Stimulated activated CD8-positive, alpha-beta memory T cell treated with anti-CD3 and anti-CD28 coated beads, Interleukin-15, amount 100 ng/mL, for 24 hours (primary cell): ENCODE measurements at places on chromosomes 13 and 19.
A peak's percentile ranks its signal among the peaks of the same experiment; 100 is the strongest.

GRCh38 chr13:99033814-99034213 is 56.0 kb upstream of the DOCK9 start:
- no peak for DNase-seq

GRCh38 chr13:94902722-94903407 is 190.5 kb upstream of the SOX21 start:
- no peak for DNase-seq

GRCh38 chr19:43610493-43610892 is 1.4 kb upstream of the SRRM5 start:
- DNase-seq, result no peak

GRCh38 chr13:36841391-36841790 is 22.4 kb downstream of the RFXAP start:
- no peak for DNase-seq

- DNase-seq, result peak; percentile 54
Observed at GRCh38 chr19:49590971-49591730, at the start of gene PRR12. TSS of gene PRR12 (plus strand) at chr19:49591182. CDS start at chr19:49591655, 473 bp downstream.

- no peak for DNase-seq
Observed at GRCh38 chr13:44667943-44668342, 91.8 kb upstream of the TSC22D1 start.

DNA sequence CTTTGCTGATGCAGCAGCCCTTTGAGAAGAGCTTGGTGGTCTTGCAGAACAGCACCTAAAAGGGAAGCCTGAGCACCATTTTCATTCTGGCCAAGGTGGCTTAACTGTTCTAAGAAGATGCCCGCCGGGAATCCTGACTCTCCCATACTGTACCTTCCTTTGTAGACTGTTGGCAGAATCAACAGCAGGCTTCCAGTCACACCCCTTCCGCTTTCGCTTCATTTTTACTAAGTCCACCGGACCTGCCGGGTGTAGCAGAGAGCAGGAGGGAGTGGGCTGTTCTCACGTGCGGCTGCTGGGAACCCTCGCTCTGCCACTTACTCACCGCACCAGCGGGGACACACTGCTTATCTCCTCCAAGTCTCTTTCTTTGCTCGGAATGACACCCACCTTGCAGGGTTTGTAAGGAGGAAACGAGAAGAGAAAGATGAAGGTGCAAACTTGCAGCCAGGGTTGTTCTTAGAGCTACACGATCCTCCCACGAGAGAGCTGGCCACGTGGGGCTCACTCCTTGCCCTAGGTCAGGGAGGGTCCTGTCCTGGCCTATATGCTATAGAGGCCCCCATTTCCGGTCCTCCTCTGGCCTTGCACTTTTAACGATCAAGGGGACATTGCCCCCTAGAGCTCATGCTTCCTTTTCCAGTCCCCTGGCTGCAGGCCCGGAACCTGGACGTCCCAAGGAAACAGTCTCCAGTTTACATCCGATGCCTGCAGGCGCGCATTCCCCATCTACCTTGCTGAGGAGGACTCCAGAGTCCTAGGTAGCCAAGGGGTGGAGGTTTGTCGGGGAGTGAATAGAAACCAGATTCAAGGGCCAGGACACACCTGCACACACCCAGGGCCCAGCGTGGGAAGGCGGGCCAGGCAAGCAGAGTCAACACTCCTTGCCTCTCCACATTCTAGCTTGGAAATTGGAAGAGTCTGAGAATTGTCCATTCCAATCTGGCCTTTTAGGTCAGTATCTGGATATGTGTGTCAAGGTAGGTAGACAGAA is 453.6 kb downstream of the IRS2 start:
- no peak for DNase-seq

GRCh38 chr19:17718550-17718946 is 732 bp upstream of the MAP1S start:
- no peak for DNase-seq

DNA sequence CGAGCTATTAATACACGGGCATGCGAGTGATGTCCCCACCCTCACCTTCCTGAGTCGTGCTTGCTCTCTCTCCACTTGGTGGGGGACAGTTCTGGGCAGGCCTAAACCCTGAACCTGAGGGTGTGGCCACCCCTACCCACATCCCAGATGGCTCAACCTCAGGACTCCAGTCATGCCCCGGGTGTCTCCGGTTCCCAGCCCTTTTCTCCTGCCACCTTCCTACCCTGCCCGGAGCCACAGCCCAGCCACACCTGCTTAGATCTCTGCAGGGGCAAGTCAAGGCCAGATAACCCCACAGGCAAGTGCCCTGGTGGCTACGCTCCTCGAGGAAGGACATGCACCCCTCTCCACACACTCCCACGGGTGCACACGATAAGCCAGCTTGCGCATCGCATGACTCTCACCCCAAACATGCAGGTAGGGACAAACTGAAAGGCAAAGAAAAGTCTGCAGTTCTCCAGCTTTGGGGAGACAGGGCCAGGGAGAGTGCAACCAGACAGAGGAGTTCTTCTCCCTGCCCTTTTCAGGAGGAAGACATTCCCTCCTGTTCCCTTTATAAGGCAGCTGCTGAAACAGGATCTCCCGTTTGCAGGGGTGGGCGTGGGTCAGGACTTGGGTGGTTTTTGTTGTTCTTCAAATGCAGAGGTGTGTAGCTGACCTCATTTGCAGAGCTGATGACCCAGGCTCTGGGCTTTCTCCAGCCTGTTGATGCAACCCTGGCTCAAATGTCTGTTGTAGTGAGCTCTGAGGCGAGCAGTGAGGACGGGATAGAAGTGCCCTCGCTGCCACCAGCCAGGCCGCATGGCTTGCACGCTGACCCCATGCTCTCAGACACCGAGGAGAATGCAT is 88.6 kb downstream of the DPF1 start:
- no peak for DNase-seq

- DNase-seq, result peak; percentile 52
Observed at GRCh38 chr19:35643255-35644205, 2.0 kb downstream of the ETV2 start.

DNA sequence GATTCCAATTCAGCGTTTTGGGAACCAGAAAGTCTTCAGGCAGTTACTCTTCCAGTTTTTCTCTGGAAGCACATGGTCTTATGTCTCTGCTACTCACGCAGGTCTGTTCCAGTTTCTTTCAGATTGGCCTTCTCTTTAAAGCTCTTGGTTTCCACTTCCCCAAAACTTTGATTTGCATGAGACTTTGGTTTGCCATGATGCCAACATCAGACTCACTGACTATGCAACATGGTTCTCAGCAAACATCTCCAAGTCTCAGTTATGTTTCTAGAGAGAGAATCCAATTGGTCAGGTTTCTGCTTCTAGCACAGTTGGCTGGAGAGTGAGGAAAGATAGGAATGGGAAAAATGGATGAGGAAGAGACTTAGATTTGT is 3.1 kb downstream of the AKAP11 start:
- DNase-seq, result no peak

DNA sequence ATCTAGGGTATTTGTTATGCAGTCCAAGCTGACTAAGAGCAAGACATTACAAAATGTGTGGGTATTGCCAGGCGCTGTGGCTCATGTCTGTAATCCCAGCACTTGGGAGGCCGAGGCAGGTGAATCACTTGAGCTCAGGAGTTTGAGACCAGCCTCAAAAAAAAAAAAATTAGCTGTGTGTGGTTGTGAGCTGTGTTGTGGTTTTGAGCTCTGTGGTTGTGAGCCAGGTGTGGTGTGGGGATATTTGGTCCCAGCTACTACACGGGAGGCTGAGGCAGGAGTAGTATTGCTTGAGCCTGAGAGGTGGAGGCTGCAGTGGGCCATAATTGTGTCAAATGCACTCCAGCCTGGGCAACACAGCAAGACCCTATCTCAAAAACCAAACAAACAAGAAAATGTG is 5.6 kb upstream of the KEAP1 start:
- DNase-seq, result no peak

DNA sequence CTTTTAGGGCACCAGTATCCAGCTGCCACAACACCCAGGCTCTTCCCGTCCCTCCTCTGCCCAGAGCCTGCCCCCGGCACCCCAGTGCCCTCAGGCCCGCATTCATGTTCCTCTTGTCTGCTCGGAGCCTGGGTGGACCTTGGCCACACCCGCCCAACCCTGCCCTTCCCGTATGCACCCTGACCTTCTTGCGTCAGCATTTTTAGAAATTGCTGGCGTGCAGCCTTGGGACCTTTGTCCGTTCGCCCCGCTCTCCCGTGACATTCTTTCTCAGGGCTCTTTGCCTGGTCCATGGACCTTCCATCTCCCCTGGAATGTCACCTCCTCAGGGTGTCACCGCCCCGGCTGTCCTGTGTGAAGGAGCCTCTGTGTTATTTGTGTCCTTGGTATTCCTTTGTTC is 7.6 kb downstream of the NUCB1 start:
- no peak for DNase-seq

DNA sequence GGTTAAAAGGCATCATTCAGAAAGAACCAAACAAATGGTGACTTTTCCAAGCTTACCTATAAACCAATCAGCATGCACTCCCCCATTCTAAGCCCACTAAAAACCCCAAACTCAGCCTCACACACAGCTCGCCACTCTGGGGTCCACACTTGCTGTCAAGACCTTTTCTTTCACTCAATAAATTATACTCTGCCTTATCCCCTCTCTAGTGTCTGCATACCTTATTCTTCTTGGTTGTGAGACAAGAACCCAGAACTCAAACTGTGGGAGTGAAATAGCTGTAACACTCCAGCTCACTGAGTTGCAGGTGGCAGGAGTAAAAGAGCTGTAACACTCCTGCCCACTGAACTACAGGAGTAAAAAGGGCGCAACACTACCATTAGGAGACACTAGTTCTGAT is 559.0 kb downstream of the TBC1D4 start:
- no peak for DNase-seq

- no peak for DNase-seq
Observed at GRCh38 chr19:49435670-49436069, 5.7 kb downstream of the SLC17A7 start.

DNA sequence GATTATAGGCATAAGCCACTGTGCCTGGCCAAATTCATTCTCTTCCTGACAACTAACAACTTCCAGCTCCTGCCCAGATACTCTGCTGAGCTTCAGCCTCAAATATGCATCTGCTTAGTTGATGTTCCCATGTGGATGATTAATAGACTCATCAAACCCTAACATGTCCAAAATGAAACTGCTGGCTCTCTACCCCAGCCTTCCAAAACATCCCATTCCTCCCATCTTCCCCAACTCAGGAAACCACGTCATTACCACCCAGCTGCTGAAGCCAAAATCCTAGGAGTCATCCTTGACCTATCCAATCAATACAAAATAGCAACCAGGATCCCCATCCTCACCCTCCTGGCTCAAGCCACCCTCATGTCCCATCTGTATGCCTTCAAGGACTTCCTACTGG is 20.9 kb downstream of the POU2F2 start:
- DNase-seq, result no peak

DNA sequence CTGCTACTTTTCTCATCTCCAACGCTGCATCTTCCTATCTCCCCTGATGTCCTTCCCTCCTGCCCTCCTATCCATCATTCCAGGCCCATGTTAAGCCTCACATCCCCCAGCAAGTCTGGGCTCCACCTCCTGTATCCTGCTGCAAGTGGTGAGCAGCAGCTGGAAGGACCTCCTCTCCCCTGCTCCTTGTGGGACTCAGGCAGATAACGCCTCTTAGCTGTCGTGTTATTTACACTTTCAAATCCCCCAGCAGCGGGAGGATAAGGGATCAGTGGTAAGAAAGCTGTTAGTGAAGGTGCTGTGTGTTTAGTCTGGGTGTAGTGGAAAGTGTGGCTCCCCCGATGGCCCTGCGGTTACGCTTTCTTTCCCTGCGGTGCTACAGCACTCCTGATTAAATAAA is 211.9 kb downstream of the ZNF536 start:
- no peak for DNase-seq

DNA sequence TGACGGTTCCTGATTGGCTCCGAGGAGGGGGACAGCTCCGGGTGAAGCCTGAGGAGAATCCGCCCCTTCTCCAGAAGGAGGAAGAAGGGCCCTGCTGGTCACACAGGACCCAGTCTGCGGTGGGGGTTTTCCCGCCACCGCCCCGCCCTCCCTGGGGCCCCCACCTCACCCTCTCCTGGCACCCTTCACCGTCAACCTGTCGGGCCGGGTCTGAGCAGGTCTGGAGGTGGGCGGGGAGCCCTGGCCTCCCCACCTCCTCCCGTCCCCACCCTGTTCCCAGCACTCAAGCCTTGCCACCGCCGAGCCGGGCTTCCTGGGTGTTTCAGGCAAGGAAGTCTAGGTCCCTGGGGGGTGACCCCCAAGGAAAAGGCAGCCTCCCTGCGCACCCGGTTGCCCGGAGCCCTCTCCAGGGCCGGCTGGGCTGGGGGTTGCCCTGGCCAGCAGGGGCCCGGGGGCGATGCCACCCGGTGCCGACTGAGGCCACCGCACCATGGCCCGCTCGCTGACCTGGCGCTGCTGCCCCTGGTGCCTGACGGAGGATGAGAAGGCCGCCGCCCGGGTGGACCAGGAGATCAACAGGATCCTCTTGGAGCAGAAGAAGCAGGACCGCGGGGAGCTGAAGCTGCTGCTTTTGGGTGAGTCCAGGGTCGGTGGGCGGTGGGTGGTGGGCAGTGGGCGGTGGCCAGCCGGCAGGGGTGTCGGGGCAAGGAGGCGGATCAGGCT is at the start of gene GNA15:
TSS of gene GNA15 (plus strand) at position 73 of the 723 bp plus-strand sequence. CDS start at position 491, 418 bp downstream.
- no peak for DNase-seq

DNA sequence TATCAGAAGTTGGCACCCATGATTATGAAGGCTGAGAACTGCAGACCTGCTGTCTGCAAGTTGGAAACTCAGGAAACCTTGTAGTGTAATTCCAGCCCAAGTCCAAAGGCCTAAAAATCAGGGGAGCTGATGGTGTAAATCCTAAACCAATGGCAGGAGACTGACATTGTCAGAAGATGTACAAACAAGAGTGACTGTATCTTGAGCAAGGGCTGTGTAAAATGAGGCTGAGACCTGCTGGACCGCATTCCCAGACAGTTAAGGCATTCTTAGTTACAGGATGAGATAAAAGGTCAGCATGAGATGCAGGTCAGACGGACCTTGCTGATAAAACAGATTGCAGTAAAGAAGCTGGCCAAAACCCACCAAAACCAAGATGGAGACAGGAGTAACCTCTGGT is 147.7 kb downstream of the COG6 start:
- no peak for DNase-seq

DNA sequence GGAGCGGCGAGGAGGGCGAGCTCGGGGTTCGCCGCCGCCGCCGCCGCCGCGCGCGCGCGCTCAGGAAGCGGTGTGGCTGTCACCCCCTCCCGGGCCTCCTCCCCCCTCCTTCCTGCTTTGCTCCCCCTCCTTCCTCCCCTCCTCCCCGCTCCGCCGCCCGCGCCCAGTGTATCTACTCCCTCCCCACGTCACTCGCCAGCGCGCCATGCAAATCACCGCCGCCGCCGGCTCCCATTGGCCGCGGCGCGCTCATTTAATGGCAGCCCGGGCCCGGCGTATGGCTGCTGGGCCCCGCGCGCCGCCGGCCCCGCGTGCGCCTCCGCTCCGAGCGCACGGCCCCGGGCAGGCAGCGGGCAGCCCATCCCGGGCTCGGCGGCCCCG is 335 bp upstream of the SOX1 start:
- peak; percentile 25 for DNase-seq

GRCh38 chr19:10505583-10506229 is 2.5 kb upstream of the KEAP1 start:
- DNase-seq, result peak; percentile 60
